ENCODE measurements at places on chromosomes 7 and 10. TPM values are rescaled to one million over a fixed set of nuclear protein-coding genes. Genes with fewer than 3 reads are reported as not detected.
A peak's percentile ranks its signal among the peaks of the same experiment; 100 is the strongest.

The CCDC3 gene
- 0.22 TPM for polyA plus RNA-seq

The MYPN gene
- polyA plus RNA-seq: 0.22 TPM

The OR9A2 gene
- polyA plus RNA-seq: not detected

The MYL10 gene
- polyA plus RNA-seq: not detected

DNA sequence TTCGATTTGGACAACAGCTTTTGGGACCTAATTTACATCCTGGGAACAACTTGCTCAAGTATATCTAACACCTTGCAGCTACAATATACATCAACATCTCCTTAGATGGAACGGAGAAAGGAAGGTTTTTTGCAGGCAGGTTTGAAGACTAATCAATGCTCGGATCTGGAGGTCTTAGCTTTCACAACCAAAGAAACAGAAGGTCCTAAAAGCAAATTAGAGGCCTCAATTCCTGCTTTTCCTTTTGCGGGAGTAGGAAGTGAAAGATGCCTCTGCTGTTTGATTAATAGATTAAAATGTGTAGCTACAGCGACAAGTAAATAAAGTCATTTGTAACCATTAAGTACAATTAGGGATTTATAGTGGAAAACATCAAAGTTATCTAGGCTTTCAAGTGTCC lies 3.7 kb upstream of the SP8 start:
- no peak overlapping the region for H3K4me3 ChIP-seq
- DNase-seq: peak; percentile 12

DNA sequence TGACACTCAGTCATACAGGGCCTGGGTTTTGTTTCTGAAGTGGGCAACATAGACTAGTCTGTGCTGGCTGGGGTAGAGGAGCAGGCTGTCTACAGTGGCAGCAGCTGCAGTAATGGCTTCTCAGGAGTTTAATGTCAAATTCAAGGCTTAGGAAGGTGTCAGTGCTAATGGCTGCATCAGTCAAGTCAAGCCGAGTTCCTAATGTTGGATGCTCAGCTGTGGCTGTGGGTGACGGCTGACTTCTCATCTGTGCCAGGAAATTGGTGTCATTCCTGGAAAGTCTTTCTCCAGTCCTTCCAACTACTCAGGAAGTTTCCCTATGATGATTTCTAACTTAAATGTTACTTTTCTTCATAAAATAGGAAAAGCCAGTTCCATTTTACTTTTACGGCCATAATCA lies 468.1 kb upstream of the IGFBP3 start:
- no peak overlapping the region for H3K27ac ChIP-seq
- no peaks in the 10 kb centered on the region for H3K36me3 ChIP-seq
- no peak overlapping the region for H3K4me3 ChIP-seq
- no peaks in the 10 kb centered on the region for H3K27me3 ChIP-seq

GRCh38 chr10:26085549-26085948 lies 131.0 kb upstream of the GAD2 start:
- no peak for DNase-seq
- no peaks in the 10 kb centered on the region for H3K36me3 ChIP-seq
- no peak overlapping the region for H3K4me3 ChIP-seq
- no peaks in the 10 kb centered on the region for H3K4me1 ChIP-seq

DNA sequence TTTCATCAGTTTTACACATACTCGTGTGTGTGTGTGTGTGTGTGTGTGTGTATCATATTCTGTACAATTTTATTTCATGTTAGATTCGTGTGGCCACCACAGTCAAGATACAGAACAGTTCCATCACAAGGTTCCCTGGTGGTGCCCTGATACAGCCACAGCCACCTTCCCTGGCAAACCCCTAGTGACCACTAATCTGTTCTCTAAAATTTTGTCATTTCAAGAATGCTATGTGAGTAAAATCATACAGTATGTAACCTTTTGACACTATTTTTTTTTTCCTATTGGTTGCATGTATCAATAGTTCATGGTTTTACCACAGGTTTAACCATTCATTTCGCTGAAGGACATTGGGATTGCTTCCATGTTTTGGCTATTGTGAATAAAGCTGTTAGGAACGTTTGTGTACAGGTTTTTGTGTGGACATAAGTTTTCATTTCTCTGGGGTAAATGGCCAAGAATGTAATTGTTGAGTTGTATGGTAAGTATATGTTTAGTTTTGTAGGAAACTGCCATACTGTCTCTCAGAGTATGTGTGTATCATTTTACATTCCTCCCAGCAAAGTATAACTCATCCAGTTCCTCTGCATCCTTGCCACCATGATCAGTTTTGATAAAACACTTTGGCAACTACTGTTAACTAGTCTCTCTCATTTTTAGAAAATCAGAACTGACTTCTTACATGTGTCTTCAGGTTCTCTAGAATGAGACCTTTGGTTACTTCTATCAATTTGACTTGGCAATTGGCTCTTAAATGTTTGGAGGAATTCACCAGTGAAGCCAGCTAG lies 20.6 kb downstream of the KLHDC10 start:
- H3K27me3 ChIP-seq: no peaks in the 10 kb centered on the region
- H3K27ac ChIP-seq: no peak overlapping the region

- no peaks in the 10 kb centered on the region for H3K27me3 ChIP-seq
- H3K36me3 ChIP-seq: no peaks in the 10 kb centered on the region
- DNase-seq: no peak
- H3K4me3 ChIP-seq: no peak overlapping the region
Measured at GRCh38 chr7:142583446-142583845, 165.8 kb upstream of the PRSS1 start.

DNA sequence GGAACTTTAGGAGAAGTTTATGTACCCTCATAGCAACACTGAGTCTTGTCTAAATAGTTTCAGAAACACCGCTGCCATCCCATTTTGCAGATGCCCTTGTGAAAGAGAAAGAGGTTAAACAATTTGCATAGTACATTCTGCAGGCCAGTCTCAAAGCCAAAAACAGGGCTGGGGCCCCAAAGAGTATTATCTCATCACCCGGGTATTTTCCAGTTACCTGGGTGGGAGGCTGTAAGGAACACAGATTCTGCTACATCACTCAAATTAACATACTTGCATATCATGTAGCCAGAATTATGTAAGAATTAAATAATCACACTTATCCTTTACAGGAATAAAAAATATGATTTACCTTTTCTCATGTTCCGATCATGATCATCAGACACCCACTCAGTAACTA lies 3.1 kb upstream of the FAM171A1 start:
- no peaks in the 10 kb centered on the region for H3K36me3 ChIP-seq
- peaks cover 3% of the 10 kb centered on the region for H3K27me3 ChIP-seq
- H3K27ac ChIP-seq: no peak overlapping the region
- no peak for DNase-seq
- no peaks in the 10 kb centered on the region for H3K4me1 ChIP-seq

- no peak overlapping the region for H3K27ac ChIP-seq
- H3K36me3 ChIP-seq: no peaks in the 10 kb centered on the region
- H3K27me3 ChIP-seq: peaks cover 26% of the 10 kb centered on the region
- H3K4me1 ChIP-seq: no peaks in the 10 kb centered on the region
Measured at GRCh38 chr10:117685431-117685830, 142.9 kb downstream of the EMX2 start.

Measured in small intestine (tissue), 16 donors.